Tibial artery (tissue), 4 donors: ENCODE measurements at places on chromosomes 12 and 14.

- DNase-seq, result no peak
Observed at GRCh38 chr12:96506776-96507175, 17.4 kb downstream of the CFAP54 start.

GRCh38 chr14:41597647-41598046, 9.0 kb upstream of the LRFN5 start:
- DNase-seq, result no peak

DNA sequence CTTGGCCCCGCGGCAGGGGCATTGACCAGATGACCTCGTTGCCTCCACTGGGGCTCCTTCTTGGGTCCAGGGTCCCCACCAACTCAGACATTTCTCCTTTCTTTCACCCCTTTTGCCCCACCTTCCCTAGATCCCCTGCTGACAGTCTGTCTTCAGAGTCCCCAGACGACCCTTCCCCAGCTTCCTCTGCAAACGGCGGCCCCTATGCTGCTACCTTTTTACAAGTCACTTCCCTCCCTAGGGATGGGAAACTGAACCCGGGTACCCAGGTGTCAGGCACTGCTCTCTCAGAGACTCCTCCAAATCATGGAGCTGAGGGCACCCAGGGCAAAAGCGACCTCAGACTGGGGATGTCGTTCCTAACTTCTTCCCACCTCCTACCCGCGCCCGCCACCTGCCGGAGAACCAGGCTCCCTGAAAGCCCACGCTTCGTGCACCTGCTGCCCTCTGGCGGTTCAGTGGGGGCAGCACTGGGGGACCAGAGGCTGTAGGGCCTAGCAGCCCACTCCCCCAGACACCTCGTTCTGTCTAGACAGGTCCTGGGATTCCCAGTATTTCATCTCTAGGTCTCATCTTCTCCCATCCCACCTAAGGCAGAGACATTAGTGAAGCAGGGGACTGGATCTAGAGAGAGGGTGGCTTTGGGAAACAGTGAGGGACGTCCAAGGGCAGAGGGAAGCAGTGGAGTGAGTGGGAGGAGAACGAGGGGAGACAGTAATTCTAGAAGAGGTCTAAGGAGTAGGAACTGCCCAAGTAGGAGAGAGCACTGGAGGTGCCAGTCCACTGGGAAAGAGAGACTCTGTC, 4.9 kb downstream of the ZNF385A start:
- peak; percentile 93 for DNase-seq

GRCh38 chr12:15688838-15689625, 100.2 kb downstream of the EPS8 start:
- no peak for DNase-seq

GRCh38 chr14:54299410-54300363, 97.1 kb upstream of the CDKN3 start:
- DNase-seq, result no peak

- no peak for DNase-seq
Observed at GRCh38 chr12:46198913-46199312, 69.9 kb downstream of the SLC38A1 start.

DNA sequence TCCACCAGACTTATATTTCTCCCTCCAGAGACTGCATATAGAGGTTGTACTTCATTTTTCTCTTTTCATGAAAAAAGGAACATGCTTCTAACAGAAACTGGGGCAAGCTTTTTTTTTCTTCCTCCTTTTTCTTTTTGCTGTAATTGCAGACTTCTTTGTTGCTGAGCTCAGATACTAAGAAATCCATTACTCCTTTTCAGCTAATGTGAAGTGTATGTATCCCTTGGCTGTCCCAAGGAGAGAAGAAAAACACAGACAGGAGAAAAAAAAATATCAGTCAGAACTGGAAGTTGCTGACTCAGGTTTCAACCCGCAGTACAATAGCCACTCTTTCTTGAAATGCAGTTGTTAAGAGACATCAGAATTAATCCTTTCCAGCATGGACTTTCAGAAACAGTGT, 1248.4 kb downstream of the LRFN5 start:
- DNase-seq, result no peak

GRCh38 chr14:103395244-103395643, 10.0 kb downstream of the MARK3 start:
- DNase-seq, result no peak

GRCh38 chr12:12508612-12509011, 54.1 kb downstream of the DUSP16 start:
- DNase-seq, result no peak

DNA sequence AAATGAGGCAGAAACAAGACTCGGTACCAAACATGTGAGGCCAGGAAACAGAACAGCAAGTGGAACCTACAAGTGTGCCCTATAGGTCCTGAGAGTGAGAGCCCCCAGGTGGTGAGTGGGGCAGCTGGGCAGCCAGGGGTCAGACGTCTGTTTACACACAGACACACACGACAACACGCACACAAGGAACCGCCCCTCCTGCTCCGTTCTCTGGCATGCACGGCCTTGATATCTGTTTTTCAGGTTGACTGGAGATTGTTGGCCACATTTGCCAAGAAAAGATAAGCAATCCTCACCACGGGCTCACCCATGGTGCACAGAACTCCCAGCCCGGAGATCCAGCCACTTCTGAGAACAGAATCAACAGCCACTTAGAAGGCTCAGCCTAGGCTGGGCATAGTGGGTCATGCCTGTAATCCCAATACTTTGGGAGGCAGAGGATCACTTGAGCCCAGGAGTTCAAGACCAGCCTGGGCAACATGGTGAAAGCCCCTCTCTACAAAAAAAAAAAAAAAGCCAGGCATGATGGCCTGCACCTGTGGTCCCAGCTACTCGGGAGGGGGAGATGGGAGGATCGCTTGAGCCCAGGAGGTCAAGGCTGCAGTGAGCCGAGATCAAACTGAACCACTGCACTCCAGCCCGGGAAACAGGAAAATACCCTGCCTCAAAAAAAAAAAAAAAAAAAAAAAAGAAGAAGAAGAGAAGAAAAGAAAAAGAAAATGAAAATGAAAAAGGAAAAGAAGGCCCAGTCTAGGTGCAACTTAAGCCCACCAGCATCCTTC, 19.4 kb upstream of the EIF5 start:
- DNase-seq, result peak; percentile 32

DNA sequence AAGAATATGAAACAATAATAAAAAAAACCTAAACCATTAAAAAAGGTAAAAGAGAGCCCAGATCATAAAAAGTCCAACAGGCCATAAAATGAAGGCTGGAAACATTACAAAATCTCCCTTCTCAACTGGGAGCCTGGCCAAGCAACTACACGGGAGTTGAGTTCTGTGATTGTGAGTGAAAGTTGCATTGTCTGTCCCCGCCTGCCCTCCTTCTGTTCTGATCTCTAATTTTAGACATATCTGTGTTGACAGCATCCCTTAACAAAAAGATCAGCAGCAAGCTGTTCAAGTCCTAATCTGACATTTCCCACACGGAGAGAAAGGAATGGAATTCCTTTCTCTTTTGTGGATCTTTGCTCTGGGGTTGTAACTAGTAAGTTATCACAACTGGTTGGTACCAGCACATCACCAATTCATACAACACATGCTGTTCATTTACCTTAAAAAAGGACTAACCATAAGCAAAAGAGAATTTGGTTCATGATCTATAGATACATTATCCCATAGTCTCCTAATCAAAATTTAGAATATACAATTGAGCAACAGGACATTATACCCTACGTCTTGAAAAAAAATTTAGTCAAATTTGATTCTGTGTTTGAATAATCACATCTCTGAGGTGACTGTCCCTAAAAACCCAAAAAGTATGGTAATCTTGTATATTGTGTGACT, 205.1 kb upstream of the GZMB start:
- DNase-seq, result no peak

DNA sequence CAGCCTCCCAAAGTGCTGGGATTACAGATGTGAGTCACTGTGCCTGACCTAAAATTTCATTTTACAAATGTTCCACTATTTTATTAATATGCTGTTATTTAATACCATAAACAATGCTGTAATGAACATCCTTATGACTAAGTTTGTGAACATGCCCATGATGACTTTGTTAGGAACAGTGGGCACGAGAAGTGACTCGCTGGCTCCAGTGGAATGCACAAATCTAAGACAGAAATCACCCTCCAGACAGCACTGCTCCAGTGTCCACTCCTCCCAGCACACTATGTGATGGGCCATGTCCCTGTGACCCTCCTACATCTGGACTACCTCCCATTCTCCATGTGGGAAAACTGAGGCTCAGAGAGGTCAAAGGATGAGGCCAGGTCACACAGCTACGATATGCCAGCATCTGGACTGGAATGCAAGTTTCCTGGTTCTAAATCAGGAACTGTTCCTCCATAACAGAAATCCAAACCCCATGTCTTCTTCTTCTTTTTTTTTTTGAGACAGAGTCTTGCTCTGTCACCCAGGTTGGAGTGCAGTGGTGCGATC, 57.9 kb downstream of the GPR68 start:
- DNase-seq, result no peak

DNA sequence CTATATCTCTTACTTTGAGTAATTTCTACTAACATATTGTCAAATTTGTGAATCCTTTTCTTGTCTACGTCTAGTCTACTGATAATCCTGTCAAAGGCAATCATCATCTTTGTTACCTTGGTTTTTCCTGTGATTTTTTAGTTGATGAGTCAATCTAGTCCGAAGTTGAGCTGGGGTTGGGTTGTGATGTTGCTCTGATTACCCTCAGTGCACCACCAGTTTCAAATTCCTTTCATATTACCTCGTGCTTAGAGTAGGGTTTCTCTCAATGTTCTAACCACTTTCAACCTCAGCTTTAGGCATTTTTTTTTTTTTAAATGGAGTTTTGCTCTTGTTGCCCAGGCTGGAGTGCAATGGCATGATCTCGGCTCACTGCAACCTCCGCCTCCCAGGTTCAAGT, 186.8 kb downstream of the BTG1 start:
- DNase-seq, result no peak
